ENCODE measurements at places on chromosomes 2 and 18.

- DNase-seq = no peak
Measured at GRCh38 chr18:63301434-63301833, 18.1 kb downstream of the BCL2 start.

DNA sequence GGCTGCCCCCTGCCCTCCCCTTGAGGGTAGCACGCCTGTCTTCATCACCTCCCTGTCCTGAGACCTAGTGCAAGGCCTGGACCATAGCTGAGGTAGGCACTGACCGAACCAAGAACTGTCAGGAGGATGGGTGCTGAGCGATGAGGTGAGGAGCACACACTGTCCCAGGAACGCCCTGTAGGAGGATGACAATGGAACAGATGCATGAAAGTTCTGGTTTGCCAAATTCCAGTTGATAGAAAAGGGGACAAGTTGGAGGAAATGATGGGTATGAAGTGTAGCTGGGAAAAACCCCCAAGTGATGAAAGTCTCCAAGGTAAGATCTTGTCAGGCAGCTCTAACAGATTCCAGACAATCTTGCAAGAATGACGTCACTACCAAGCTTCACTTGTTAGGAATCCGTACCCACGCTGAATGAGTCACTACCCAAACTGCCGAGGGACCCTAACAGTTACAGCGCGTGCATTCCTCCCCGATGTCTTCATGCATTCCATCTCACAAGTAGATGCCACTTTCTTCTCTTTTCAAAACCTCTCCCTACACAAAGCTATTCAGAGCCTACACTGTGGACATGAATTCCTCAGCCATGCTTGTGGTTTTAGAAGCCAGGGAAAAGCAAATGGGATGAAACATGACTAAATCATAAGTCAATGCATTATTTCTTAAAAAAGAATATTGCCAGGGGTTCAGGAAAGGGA is 27.6 kb downstream of the MRPL33 start:
- DNase-seq = peak; percentile 100

DNA sequence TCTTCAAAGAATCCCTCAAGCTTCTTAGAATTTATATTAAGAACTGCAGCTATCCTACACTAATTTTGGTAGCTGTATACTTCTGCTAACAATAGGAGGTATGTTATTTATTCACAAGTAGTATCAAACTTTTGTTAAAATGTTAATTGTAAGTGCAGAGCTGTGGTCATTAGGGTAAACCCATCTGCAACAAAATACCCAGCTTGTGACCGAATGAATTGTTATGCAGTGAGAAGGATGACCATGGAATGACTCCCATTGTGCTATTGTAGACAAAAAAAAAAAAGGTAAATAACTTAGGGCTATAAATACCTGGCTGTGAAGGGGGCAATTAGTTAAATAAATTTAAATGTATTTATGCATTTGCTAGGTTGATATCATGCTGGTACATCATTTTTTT is 186.1 kb downstream of the ADCYAP1 start:
- DNase-seq = no peak

- no peak for DNase-seq
Measured at GRCh38 chr2:230666446-230666845, 46.2 kb upstream of the CAB39 start.

DNA sequence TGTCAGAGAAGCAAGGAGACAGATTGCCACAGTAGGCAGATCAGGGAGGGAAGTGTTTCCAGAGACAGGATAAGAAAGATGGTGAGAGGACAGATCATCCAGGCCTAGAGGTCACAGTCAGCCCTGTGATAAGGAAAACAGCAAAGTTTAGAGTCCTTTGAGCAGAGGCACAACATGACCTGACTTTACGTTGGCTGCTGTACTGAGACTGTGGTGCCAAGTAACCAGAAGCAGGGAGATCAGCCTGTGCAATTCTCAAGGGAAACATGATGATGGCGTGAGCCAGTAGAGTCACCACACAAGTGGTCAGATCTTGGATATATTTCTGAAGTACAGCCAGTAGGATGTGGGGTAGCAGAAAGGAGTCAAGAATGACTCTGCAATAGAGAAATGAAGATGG is 43.7 kb downstream of the SMC6 start:
- no peak for DNase-seq

DNA sequence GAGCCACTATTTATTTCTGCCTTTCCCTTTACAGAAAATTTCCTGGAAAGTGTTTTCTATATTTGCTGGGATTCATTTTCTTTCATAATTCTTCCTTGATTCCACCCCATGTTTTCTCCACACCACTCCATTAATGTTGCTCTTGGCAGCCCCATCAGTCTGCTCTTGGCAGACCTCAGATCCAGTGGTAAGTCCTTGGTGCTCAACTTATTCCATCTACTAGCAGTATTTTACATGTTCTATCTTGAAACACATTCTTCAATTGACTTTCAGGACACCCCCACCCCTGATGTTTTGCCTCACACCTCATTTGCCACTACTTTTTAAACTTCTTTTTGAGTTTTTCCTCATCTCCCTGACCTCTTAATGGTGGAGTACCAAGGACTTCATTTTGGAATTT is 65.0 kb downstream of the HNMT start:
- DNase-seq = peak; percentile 73

DNA sequence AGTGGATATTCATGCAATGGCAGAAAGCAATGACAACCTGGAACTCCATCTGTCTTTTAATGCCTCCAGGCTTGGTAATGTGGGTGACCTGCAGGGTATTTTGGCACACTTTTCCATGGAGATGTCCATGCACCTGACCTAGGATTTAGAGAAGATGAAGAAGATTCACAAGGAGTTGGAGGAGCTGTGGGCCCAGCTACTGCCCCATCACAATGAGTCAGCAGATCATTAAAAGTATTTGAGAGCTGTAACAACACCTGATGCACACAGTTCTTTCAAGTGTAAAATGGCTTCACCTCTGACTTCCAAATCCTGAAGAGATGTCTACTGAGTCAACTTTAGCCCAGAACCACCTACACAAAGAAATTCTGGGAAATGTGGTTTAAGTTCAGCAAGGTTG is 22.1 kb upstream of the OSR1 start:
- no peak for DNase-seq

DNA sequence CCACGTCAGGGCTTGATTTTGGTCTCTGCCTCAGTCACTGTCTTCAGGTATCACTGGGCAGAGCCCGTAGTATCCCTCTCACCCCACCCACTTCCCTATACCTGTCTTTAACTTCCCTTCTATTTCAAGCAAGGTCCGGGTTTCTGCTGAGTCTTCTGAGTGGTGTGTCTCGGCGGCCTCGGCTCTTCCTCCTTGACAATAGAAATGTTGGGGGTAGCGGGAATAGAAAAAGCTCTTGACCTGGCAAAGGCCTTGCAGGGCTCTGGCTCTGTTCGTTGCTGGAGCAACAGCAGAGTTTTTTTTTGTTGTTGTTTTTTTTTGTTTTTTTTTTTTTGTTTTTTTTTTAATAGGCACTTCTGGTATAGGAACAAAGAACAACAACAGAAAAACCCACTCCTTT is 16.0 kb upstream of the IGFBP5 start:
- no peak for DNase-seq

DNA sequence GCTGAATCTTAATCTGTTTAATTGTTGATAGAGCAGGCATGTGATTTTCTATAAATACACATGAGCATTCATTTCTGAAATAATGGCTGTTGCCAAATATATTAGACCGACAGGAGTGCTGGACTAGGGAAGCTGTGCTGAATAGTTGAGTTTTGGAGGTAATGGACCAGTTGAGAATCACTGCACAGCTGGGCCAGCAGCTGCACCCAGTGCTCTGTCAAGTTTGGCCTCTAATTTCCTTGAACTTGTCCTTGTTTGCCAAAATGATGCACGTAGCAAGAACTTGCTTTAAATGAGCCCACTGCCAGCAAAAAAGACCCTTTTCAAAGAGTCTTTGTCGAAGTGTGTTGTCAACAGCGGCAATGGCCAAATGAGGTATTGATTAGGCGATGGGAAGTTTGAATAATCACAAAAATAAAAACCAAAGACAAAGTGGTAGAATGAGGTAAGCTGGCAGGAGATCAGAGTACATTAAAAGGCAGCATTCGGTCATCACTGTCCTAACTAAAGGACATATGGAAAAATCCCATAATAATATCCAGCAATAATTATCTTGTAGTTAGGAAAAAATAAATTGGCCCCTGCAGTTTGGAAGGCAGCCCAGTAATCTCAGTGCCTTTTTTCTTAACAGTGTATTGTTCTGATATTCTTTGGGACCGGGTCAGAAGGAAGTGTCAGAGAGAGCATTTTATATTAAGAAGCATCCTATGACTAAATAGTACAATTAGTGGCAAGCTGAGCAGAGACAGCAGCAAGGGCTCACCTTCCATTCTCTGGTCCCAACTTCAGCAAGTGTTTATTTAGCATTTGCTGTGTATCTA is 126.2 kb downstream of the RAPGEF4 start:
- DNase-seq = no peak

GRCh38 chr2:191877875-191878274 is 31.0 kb upstream of the CAVIN2 start:
- DNase-seq = no peak

DNA sequence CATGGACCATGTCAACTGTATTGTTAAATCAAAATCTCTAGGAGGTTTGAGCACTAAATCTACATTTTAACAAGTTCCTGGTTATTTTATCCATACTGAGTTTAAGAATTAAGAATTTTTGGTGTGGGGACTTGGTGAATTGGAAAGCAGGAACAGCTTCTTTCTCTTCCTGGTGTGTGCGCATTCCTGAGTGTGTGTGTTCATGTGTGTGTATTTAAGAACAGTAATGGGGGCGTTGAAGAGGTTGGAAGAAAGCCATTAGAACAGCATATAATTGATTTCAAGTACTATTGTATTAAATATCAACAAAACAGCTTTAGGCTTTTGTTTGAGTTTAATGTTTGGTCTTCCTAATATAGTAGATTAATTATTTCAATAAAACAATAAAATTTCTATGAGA is 801.3 kb upstream of the ID2 start:
- DNase-seq = no peak

DNA sequence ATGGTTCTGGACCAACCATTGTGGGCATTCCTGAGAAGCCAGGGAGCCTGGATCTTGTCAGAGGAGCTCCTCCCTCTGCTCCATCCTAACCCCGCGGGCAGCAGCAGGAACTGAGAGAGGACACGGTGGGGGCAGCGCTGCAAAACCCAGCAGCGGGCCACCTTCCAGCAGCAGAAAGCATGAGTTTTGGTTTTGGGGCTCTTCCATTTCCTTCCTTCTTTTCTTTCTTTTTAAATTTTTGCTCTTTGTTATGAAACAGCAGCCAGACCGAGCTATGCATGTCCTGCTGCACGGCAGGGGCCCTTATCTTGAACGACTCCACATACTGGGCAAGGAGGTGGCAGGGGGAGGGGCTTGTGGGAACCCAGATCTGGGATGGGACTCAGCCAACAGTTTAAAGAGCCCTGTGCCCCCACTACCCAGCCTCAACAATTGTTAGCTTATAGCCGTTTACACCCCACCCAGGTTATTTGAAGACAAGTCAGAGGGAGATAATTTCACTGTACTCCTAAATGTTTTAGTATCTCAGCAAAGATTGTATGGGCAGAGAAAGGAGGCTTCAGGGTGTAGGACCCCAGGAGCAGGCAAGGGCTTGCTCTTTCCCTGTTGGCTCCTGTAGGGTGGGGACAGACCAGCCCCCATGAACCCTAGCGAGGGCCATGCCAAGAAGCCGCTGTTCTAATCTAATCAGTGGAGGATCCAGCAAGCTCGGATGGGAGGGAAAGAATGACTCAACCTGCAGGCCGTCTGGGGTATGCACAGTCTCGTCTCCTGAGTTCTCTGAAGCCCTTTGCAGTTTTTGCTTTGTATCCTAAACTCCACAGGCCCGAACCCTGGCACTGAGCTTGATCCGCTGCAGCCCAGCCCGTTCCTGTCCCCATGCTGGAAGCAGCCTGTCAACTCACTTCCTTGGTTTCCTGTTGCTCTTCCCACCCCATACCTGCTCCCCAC is 75.3 kb downstream of the LRRFIP1 start:
- DNase-seq = peak; percentile 78

GRCh38 chr18:55739488-55739887 is 151.5 kb upstream of the TCF4 start:
- no peak for DNase-seq

- peak; percentile 63 for DNase-seq
Measured at GRCh38 chr2:190804182-190804795, 76.3 kb upstream of the GLS start.

- no peak for DNase-seq
Measured at GRCh38 chr2:241088376-241088775, 13.7 kb downstream of the MTERF4 start.

- DNase-seq = peak; percentile 93
Measured at GRCh38 chr2:43221124-43221762, 5.2 kb downstream of the ZFP36L2 start.

GRCh38 chr2:19195661-19196060 is 162.8 kb downstream of the OSR1 start:
- no peak for DNase-seq

GRCh38 chr18:39730606-39731005 is 2165.0 kb upstream of the CELF4 start:
- DNase-seq = peak; percentile 15

- DNase-seq = no peak
Measured at GRCh38 chr2:15377202-15377601, 183.9 kb downstream of the NBAS start.

- DNase-seq = no peak
Measured at GRCh38 chr2:238855299-238855698, 7.4 kb downstream of the TWIST2 start.

- no peak for DNase-seq
Measured at GRCh38 chr2:237450583-237450982, 36.5 kb upstream of the MLPH start.

- DNase-seq = no peak
Measured at GRCh38 chr2:106706283-106706682, 179.7 kb downstream of the ST6GAL2 start.

- DNase-seq = no peak
Measured at GRCh38 chr2:234025891-234026401, 24.6 kb upstream of the SPP2 start.

- DNase-seq = no peak
Measured at GRCh38 chr18:56221195-56222065, 417.0 kb downstream of the TXNL1 start.

DNA sequence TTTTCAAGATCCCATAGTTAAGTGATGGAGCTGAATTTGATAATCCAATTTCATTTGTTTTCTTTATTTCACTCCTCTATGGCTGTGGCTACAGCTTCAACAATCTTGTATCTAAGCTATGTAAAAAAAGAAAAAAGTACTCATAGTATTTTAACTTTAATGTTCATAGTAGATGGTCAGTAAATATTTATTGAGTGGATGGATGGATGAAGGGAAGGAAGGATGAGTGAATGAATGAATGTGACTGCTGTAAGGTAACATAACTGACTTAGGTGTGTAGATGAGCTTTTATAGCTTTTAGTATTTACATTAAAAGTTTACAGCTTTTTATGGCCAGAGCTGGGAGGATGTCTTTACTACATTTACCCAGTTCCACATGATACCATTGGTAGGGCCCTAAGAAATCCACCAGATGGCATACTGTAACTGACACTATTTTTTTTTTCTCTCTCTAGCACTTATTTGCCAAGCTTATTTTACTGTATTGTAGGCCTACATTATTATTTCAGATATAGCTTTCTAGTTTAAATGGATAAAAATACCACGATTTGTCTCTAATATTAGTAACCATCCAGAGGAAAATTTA is 13.4 kb upstream of the HRH4 start:
- DNase-seq = no peak

GRCh38 chr18:23359421-23359820 is 93.7 kb upstream of the RIOK3 start:
- no peak for DNase-seq

- no peak for DNase-seq
Measured at GRCh38 chr2:191714925-191715324, 37.0 kb downstream of the NABP1 start.

- DNase-seq = no peak
Measured at GRCh38 chr2:227607941-227608340, 6.7 kb downstream of the SCYGR3 start.

GRCh38 chr2:199659207-199659606 is 191.8 kb downstream of the FTCDNL1 start:
- peak; percentile 6 for DNase-seq

Data from fibroblast of pulmonary artery (primary cell).